ENCODE measurements at places on chromosomes 3 and 15.

DNA sequence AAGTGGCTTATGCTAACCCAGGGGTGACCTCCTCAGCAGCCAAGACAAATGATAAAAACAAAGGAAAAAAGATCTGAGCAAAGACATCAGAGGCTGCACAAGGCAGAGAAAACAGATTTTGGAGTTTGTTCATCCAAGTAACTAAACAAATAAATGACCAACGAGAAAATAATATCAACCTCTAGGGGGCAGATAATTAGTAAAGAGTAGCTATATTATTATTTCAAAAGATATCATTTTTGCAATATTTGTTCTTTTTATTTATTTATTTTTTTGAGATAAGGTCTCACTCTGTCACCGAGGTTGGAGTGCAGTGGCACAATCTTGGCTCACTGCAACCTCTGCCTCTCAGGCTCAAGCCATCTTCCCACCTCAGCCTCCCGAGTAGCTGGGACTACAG, 101.8 kb downstream of the PCCB start:
- no peak for DNase-seq

DNA sequence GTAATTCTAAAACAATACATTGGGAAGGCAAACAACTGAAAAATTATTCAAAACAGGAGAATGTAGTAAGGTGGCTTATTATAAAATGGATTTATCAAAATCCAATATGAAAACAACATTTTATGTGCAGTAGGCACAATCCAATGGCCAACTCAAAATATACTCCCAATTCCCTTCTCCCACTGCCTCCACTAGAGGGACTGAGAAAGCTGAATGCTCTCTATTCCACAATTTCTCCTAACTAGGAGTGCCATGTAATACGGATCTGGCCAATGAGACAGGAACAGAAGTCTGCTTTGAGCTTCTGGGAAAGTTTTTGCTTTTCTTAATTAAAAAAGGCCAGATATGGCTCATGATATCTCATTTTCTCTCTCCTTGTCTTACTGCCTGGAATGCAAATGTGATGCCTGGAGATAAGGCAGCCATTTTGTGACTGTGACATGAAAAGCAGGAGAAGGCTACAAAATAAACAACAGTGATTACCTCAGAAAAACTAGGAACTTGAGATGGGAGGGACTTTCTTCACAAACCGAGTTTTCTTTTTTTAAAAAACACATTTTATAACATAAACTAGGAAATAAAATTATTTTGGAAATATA, 18.8 kb upstream of the VGLL4 start:
- DNase-seq: no peak

DNA sequence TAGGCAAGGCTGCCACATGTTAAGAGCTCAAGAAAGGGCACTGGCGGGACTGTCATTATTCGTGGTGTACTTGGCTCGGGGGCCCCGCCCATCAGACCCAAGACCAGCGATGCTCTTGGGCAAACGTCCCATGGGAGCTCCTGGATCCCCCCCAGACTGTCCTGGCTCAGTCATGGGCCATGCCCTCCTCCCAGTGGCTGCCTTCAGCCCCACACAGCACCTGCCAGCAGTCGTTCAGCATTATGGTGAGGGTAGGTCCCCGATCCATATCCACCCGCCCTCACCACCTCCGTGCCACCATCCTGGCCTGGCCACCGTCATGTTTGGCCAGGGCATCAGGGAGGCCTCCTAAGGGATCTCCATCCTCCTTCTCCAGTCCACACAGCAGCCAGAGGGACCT, 51.4 kb upstream of the IQSEC1 start:
- no peak for DNase-seq

DNA sequence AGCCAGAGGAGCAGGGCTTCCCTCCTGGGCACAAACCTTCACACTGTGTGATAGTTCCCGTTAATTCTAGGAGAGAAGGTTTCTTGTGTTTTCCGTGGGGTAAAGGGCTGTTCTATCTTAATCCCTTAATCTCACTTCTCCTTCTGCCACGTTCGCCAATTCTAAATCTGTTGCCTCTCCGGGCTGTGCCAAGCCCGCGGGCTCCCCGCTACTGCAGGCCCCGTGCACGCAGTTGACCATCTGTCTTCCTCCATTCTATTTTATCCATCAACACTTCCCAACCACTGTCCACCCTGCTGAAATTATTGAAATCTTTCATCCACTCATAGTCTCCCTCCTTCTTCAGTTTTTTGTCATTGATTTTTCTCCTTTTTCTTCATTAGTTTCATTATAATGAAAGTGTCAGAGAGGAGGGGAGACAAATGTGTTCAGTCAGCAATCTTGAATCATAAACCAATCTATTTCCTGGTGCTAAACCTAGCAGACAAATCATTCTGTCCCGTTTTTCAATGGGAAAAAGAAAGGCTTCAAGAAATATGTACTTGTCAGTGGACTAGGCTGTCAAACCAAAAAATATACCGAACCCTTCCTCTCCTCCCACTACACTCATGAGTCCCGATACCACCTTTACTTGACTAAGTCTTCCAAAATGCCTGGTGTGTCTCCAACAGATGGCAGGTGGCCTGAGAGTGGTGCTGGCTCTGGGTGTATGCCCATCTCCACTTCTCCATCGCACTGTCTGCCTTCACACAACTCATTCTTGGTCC, 39.6 kb downstream of the SLCO2A1 start:
- no peak for DNase-seq

DNA sequence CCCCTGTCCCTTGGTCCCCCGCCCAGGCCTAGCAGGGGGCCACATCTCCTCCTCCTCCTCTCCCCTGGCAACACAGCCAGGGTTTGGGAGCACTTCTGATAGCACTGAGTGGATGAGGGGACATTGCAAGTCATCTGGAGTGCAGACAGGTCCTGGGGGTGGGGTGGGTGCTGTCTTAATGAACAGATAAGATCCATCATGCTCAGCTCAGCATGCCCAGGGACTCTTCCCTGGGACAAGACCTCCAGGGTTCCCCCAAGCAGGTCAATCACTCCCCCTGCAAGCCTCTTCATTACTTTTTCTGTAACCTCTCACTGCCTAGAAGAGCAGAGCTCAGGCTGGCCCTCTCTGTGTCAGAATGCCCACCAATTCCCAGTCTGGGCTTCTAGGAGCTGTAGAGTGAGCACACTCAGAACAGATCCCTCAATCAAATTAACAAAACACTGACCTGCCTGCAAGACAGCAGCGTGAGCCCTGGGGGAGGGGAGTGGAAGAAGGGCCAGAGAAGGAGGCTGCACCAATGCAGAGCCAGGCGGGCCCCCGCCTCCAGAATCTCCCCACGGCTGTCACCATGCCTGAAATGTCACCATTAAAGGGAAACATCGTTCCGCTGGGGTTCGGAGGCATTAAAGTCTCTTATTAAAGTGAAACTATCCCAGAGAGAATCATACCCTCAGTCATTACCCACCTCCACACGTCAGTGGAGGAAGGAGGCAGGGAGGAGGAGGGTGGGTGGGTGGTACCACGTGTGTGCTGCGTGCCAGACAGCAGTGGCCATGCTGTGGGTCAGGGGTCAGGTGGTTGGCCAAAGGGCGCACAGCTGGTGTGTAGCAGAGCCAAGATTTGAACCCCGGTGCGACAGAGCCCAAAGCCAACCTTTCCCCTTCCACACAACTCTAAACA, 114.7 kb upstream of the LINGO1 start:
- no peak for DNase-seq

DNA sequence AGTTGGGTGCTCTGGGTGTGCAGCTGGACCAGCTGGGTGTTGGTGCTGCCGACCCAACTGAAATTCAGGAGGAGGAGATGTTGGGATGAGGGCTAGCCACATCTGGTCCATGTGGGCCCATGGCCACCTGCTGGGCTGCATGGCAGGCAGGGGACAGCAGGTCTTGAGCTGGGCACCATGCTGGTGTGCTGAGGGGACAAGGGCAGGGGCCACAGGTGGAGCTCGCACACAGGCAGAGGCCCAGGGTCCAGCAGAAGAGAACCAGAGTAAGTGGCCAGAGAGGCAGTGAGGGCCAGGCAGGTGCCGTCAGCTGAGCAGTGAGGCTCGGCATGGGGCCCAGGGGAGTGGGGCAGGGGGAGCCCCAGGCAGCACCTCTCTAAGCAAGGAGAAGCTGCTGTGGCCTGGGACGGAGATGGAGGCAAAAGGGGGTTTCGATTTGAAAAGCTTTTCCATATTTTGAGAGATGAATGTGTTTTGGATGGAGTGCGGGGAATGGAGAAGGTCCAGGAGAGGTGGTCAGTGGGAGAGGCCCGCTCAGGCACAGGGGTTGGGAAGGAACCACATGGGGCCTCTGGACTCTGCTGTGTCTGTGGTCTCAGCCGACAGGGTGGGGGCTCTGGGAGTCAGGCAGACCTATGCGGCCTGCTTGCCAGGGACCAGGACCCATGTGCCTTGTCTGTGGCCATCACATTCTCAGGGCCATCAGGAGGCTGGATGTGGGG, 30.5 kb upstream of the PLXNA1 start:
- DNase-seq: no peak

GRCh38 chr3:188854772-188855149, 317.0 kb upstream of the TPRG1 start:
- no peak for DNase-seq

DNA sequence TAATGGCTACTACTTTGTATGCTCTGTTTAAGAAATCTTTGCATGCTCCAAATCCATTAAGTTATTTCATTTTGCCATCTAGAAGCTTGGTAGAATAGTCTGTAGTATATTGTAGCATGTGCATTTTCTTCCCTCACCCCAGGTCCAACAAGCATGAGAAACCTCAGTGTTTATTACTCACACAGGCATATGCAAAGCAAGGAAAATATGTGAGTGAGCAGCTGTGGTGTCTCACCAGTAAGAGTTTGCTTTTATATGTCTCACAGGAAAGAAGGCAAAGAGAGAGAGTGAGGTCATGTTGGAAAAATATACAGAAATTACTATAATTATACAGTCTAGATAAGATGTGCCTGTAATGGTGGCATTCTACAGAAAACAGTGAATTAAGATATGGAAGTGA, 312.5 kb downstream of the C3orf38 start:
- no peak for DNase-seq

GRCh38 chr3:179474480-179474879, 23.2 kb upstream of the GNB4 start:
- no peak for DNase-seq

DNA sequence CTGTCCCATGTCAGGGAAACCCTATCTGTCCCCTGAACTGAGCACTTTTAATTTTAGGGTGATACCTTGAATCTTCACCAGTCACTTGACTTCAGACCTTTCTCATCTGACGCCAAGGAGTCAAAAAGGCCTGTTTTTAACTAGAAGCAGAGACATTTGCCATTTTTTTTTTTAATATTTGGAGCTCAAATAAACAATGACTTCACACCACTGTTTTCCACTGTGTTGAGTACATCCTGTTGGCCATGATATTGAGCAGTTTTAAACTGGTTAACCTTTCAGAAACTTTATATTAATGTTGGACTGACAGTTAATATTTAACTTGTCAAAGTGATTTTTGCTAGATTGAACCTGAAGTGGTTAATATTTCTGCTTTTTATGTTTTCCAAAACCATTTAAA, 28.2 kb downstream of the DAG1 start:
- no peak for DNase-seq

DNA sequence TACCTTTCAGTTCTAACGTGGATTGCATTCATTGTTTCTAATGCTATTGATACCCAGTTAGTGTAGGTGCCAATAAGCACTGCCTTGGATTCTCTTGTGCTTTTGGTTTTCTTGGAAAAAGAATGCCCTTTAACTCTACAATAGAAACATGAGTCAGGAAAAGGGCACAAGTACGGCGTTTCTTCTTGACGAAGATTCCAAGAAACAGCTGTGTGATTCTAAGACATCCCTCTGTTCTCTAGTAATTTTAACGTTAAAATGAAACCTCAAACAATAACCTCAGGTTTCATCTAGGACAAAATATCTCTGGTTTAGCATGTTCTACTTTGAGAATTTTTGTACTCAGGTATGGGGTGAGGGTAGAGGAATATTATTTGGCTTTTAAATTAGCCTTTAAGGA, 540.5 kb upstream of the ATP11B start:
- DNase-seq: no peak

DNA sequence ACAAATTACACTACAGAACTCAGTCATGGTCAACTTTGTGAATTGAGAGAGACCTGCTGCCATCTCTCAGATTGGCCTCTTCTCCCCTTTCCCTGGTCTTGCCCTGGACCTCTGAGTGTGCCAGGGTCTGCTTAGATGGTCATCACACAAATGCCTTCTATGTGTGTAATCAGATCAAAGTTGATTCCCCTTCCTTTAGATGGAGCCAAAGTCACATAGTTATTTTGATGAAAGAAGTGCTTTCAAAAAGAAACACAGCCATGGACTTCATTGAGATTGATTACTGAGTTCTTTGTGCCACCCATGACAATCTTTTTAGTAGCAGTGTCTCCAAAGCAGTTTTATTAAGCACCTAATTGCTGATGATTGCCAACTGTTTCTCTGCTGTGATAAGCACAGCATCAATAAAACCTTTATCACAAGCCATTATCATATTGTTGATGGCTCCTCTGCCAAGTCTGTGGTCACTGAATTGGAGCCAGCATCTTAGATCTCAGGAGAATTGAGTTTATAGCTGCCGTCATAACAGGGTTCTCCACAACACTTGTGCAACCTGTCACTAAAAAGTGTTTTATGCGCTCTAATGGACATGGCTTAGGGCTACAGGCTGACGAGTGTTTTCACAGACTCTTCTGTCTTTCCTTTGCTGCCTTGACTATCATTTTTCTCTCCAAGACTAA, 149.7 kb upstream of the NUDT16 start:
- DNase-seq: no peak

DNA sequence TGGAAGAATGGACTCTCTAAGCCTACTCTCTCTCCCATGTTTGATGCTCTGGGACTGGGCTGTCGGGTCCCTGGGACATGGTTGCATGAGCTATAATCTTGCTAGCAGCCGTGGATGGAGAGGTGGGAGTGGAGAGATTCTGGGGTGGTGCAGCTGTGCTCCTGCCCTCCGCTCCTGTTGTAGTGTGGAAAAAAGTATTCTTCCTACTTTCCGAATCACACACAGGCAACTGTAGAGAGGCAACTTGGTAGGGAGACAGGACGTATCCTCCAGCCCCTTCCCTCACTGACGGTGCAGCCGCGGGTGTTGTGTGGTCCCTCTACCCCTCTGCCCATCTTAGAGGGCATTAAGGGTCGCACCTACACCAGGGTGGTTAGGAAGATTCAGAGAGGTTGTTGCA, 281.4 kb upstream of the TLE3 start:
- DNase-seq: no peak

GRCh38 chr15:60865507-60865906, 363.6 kb downstream of the RORA start:
- no peak for DNase-seq

GRCh38 chr15:65182538-65182937, 2.6 kb downstream of the CLPX start:
- no peak for DNase-seq

DNA sequence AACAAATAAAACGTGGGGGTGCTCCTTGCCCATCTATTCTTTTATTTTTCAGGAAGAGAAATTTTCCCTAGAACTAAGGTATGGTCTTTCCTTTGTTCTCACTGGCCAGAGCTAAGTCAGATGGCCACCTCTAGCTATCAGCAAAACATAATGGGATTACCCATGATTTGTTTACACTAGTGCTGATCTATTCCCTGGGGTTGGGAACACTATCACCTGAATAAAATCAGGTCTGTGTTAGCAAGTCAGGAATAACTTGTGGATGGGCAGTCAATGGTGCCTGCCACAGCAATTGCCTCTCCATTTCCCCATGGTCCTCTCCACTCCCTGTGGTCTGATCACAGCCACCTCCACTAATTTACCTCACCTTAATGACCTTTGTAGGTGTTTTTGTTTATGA, 181.7 kb upstream of the CADPS start:
- DNase-seq: no peak

Measured in activated gamma-delta T cell (primary cell).